ENCODE measurements at places on chromosomes 3 and 15. TPM values are rescaled to one million over a fixed set of nuclear protein-coding genes. Genes with fewer than 3 reads are reported as not detected.

- DNase-seq = no peak
Observed at GRCh38 chr3:191398607-191399006, 62.4 kb upstream of the PYDC2 start.

- DNase-seq = no peak
Observed at GRCh38 chr15:33852570-33852969, 115.7 kb upstream of the CHRM5 start.

GRCh38 chr3:140953028-140953960 lies 11.7 kb downstream of the SLC25A36 start:
- DNase-seq = no peak

- DNase-seq = no peak
Observed at GRCh38 chr15:52255008-52255407, 40.6 kb downstream of the MYO5C start.

DNA sequence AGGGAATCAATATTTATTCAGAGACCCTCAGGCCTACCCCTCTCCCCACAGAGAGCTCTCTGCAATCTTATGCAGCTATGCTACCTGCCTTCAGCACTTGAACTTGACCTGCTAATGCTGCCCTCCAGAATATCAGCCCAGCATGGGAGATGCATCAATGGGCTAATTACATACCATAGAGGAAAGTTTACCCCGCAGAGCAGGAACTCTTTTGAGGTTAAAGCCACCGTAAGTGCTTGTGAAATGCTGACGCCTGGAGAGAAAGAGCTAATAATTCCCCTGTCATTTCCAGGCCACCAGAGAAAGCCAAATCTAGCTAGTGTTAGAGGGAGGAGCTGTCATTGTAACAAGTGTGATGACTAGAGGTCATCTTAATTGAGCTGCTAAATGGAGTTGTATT lies 127.5 kb downstream of the CHST2 start:
- DNase-seq = no peak

DNA sequence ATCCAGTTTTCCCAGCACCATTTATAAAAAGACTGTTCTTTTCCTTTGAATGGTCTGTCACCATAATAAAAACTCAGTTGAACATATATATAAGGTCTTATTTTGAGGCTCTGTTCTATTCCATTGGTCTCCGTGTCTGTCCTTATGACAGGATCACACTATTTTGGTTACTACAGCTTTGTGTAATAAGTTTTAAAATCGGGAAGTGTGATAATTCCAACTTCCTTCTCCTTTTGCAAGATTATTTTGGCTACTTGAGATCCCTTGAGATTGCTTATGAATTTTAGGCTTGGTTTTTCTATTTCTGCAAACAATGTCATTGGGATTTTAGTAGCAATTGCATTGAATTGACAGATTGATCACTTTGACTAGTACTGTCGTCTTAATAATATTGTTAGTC lies 35.7 kb downstream of the SACM1L start:
- DNase-seq = no peak

DNA sequence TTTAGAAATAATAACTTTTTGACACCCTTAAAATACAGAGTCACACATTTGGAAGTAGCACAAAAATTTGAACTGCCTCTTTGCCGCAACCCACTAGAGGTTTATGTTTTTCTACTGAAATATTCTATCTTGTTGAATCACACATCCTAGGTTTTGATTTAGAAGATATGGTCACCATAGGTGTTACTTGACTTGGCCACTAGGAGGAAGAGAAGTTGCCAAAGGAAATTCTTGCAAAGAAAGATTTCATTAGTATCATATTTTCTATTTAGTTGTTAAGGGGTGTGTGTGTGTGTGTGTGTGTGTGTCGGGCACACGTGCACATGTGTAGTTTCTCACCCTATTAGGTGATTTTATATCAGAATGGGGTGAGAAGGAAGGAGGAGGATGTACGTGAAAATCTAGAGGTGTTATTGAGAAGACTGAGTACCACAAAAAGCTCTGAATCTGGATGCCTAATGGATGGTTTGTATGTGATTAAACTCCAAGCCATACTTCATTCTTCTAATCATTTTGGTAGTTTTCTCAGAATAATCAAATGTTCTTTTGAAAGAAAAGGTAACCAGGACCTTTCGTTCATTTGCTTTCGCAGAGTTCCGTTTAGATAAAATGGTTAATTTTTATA lies 31.5 kb downstream of the ZFAND6 start:
- no peak for DNase-seq

- no peak for DNase-seq
Observed at GRCh38 chr3:118587037-118587741, 447.5 kb downstream of the IGSF11 start.

Gene CAMK2N2
- not detected for total RNA-seq

Gene IL16
- 42.7 TPM for total RNA-seq

GRCh38 chr3:192858849-192859585 lies 58.6 kb downstream of the MB21D2 start:
- no peak for DNase-seq

GRCh38 chr15:45523166-45523460 lies 558 bp upstream of the SLC30A4 start:
- no peak for DNase-seq

Gene NLGN1
- 17.0 TPM for total RNA-seq

DNA sequence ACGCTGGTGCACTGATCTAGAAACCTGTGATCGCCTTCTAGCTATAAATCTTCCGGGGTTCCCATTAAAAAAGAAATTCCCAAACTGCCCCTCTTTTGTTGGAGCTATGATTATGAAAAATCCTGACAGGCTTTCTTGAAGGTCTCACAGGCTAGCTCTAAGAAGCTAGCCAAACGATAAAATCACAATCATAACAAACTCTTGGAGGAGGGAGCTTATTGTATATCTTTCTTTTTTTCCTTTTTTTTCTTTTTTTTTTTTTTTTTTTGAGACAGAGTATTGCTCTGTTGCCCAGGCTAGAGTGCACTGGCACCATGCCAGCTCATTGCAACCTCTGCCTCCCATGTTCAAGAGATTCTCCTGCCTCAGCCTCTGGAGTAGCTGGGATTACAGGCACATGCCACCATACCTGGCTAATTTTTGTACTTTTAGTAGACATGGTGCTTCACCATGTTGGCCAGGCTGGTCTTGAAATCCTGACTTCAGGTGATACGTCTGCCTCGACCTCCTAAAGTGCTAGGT lies 72.0 kb downstream of the MYO1E start:
- DNase-seq = peak; percentile 38

DNA sequence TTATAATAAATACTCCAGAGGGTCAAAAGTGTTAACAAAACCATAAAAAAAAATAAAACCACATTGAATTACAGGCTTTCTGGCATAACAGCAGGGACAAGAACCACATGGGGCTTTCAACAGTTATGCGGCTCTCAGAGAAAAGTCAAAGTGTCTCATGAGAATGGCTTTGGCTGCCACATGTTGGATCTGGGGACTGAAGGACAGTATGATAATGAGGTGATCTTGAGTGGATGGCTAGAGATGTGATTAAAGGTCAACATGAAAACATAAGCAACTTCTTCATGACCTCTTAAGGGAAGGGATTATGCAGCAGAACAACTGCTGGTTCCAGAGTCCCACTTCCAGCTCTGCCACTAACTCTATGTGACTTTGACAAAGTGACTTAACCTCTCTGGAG lies 5.2 kb downstream of the RAB27A start:
- DNase-seq = no peak

Gene ZNF385D
- 12.9 TPM for total RNA-seq

GRCh38 chr3:112167758-112168157 lies 34.7 kb upstream of the GCSAM start:
- DNase-seq = no peak

GRCh38 chr15:48925714-48926223 lies 38.0 kb downstream of the SHC4 start:
- DNase-seq = no peak

DNA sequence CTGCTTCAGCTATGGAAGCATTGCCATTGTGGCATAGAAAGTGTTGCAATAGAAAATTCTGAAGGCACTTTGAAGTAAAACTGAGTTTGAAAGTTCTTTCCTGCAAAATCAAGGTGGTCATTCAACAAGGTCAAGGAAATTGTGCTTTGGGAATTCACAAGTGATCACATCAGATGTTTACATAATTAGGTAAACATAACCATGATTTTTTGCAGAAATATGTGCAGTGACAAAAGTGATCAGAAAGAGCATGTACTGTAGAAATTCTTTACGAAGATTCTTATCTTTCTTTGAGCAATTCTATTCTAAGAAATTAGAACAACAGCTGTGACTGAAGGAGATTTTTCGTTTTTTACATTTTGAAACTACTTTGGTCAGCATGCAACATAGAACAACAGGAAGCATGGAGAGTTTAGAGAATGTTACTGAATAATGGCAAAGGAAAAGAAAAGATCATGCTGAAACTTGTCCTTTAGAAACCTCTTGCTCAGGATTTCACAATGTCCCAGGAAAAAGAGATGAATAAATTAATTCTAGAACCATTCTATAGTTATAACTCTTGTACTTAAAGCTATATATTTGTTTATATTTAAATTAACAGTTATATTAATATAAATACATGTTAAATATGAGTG lies 643.4 kb upstream of the ARPP21 start:
- DNase-seq = no peak

Gene SKIC8
- total RNA-seq = 64.0 TPM

DNA sequence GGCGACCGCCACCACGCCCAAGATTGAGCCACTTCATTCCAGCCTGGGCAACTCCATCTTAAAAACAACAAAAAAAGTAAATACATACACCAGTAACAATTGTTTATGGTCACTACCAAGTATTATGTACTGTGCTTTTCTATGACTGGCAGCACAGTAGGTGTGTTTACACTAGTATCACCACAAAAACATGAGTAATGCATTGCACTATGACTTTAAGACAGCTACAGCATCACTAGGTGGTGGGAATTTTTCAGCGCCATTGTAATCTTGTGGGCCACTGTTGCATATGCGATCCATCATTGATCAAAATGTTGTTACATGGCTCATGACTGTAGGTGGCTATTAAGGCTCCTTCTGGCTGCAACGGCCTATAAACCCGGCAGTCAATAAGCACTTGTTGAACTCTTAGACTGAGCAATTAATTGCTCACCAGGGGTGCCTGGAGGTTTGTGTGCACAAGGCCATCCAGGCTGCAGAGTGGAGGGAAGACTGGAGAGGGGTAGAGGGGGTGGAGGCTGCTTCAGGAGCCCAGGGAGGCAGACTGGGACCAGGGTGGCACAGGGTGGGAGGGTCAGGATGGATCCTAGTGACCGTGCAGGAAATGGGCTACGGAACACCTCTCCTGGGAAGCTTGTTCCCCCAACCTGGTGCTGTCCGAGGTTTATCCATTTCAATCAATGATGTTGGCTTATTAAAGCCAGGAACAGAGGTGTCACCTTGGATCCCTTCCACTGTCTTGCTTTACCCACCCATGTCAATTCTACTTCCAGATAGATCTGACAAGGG lies 17.9 kb upstream of the COPG1 start:
- no peak for DNase-seq

- no peak for DNase-seq
Observed at GRCh38 chr3:131167867-131168266, 141.2 kb downstream of the NEK11 start.

GRCh38 chr3:125220183-125220582 lies 7.6 kb upstream of the SLC12A8 start:
- DNase-seq = no peak

Gene COL6A5
- total RNA-seq = not detected

DNA sequence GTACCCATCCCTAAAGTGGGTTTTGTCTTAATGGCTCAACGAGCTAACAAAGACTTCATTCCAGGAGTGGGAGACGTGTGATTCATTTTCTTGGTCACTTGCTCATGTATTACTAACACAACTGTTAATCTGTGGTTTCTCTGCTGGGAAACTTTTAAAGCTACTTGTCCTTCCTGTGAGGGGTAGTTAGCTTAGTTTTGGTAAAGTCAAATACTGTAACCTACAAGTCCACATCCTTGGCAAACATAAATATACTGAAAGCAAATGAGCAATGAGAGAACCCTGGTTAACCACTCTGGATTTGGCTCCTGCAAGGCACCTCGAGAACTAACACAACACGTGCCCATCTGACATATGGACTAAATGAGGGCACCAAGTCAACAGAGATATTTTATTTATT lies 19.9 kb downstream of the NOX5 start:
- DNase-seq = no peak

- no peak for DNase-seq
Observed at GRCh38 chr3:44109771-44110361, 131.8 kb upstream of the TOPAZ1 start.

DNA sequence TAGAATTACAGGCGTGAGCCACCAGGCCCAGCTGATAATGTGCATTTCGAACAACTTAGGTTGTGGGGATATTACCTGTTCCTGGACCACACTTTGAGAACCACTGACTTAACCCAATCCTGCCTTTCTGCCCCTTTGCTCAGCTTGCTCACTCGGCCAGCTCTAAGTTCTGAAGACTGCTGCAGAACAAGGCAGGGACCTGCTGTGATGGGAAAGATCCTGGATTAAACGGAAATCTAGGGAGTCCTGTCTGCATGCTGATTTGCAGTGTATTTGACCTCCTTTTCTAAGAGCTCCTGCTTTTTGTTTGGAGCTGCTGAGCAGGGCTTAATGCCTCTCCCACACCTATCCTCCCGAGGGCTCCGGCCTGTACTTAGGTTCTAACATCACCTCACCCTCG lies 2.9 kb downstream of the LTK start:
- no peak for DNase-seq

Gene ACTRT3
- 2.3 TPM for total RNA-seq

Gene CLSTN2
- 40.5 TPM for total RNA-seq

Gene LRRC49
- 6.0 TPM for total RNA-seq

All from omental fat pad (tissue), 4 donors.